ENCODE measurements at places on chromosomes 3 and 15.
A peak's percentile ranks its signal among the peaks of the same experiment; 100 is the strongest.

DNA sequence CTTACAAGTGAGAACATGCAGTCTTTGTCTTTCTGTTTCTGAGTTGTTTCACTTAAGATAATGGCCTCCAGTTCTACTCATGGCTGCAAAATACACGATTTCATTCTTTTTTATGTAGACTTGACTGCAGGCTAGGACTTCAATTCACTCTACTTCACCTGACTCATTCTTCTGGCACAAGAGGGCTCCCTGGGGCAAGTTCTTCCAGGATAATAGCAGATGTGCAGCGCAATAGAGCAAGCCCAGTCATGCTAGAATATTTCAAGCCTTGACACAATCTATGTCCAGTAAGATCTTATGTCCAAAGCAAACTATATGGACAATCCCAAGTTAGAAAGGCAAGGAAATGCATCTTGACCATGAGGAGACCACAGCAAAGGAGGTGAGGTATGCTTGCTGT lies 211.7 kb upstream of the GADL1 start:
- DNase-seq: no peak

DNA sequence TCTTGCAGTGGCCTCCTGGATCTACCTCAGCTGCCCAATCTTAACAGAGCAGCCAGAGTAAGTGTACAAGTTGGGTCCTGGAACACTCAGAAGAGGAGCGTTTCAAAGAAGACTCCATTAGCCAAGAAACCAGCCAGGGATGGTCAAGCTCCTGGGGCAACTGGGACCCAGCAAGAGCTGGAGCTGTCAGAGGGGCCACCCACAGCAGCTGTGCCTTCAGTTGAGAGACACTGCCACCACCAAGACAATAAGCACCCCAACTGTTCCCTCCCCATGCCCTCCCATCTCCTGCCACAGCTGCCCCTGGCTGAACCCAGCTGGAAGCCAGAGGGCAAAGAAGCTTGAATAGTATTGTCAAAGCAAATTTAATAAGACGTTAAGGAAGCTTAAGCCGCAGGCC lies 110.6 kb upstream of the TLE3 start:
- no peak for DNase-seq

- DNase-seq: no peak
These were observed 16.5 kb downstream of the UROC1 start for GRCh38 chr3:126501054-126501453.

- DNase-seq: no peak
These were observed 11.1 kb downstream of the SERP1 start for GRCh38 chr3:150535204-150535603.

GRCh38 chr3:52851348-52851747 lies 16.5 kb upstream of the MUSTN1 start:
- DNase-seq: peak; percentile 31

GRCh38 chr15:98791046-98791701 lies 142.8 kb downstream of the IGF1R start:
- DNase-seq: no peak

GRCh38 chr3:65702202-65702601 lies 336.5 kb downstream of the MAGI1 start:
- no peak for DNase-seq

DNA sequence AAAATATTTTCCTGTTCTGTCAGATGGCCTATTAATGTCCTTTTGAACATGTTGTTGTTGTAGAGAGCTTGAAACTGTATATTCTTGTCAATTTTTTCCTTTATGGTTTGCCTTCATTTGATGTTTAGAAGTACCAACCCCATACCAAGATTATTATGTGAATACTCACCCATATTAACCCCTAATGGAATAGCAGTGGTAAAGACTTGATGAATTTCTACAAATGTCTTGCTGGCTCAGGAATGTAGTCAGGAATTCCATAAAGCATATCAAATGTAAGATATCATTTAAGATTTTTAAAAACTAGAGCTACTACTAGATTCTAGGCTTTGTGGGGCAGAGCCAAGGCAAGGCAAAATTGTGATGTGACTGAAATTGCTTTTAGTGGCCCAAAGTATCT lies 30.0 kb downstream of the MYO5A start:
- no peak for DNase-seq

DNA sequence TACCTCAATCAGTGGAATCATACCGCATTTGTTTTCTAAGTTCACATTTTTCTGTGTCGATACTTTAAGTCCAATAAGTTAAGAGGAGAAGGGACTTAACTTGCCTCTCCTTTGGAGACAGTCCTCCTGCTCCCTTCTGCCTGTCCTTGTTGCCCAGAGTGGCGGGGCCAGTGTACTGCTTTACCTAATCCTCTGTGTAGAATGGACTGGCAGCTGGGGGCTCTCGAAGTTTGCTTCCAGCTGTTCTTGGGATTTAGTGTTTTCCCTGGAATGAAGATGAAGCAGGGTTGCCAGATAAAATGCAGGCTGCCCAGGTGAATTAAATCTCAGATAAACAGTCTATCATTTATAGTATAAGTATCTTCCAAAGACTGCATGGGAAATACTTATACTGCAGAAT lies 287.6 kb upstream of the C2CD4B start:
- no peak for DNase-seq

DNA sequence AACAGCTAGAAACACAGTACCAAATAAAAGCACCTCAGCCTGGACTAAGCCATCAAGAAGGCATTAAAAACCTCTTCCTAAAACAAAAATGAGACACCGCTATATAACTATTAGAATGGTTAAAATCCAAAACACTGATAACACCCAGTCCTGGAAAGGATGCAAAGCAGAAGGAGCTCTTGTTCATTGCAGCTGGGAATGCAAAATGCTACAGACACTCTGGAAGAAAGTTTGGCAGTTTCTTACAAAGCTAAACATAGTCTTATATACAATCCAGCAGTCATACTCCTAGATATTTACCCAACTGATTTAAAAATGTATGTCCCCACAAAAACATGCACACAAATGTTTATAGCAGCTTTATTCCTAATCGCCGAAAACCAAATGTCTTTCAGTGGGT lies 35.7 kb downstream of the CHSY1 start:
- no peak for DNase-seq

DNA sequence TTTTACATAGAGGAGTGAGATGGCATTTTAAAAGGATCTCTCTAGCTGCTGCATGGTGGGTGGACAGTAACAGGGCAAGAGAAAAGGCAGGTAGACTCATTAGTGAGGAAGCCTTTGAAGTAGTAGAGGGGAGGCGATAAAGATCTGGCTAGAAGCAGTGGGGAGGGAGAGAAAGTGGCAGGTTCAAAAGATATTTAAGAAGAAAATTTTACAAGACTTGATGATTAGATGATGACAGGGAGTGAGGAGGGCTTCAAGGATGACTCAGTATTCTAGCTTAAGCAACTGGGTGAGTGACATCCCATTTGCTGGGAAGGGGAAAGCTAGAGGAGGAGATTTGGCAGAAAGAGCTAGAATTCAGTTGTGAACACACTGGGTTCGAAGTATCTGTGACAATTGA lies 3.8 kb upstream of the BRPF1 start:
- no peak for DNase-seq

- no peak for DNase-seq
These were observed 47.3 kb downstream of the IQSEC1 start for GRCh38 chr3:13025778-13026518.

DNA sequence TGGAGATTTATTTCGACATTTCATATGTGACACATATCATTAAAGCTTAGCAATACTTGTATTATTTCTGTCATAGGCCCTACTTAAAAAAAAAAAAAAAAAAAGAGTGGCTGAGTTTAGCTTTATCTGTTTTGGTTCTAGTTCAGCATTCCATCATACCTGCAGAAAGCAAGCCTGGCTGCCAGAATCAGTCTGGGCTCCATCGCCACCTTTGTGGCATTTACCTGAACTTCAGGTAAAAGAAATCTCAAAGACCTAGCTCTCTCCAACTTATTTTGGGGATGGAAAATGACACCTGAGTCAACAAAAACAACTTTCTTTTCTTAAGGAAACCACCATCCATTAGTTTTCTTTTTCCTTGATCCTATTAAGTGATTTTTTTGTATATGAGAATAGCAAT lies 82.1 kb downstream of the NEK10 start:
- DNase-seq: no peak

DNA sequence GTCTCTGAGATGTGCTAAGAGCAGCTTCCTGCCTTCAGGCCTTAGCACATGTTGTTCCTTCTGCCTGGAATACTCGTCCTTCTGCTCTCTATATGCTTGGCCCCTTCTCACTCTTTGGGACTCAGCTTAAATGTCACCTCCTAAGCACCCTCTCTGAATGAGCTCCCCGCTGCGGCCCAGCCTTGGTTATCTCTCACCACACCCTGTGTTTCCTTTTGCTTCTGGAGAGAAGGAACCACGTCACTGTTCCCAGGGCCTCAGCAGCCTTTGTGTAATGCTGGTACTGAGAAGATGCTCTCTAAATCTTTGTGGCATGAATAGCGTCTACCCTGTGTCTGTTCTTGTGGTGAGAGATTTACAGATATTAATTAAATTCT lies 2.2 kb downstream of the FAH start:
- DNase-seq: no peak

DNA sequence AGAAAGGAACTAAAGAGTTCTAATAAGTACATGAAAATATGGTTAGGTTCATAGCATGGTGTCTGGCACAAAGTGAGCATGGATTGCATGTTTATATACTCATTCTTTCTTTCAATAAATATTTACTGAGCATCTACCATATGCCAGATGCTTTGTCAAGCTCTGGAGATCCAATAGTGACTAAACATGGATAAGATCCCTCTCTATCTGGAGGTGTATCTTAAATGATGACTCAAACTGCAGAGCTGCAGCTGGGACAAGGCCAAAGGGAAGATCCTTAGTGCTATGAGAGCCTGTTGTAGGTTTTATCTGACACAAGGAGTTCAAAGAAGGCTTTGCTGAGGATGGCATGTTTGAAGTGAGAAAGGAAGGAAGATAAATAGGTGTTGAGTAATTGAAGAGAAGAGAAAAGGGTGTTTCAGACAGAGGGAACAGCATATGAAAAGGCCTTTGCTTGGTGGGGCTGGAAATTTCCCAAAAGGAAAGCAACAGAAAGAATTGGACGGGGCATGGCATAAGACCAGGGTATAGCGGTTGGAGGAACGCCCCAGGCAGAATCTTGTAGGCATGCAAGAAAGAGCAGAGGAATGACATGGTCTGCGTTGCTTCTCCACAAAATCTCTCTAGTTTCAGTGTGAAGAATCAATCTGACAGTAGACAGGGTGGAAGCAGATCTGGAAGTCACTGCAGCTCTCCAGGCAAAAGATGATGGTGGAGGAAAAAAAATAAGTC lies 239.9 kb upstream of the LRTM1 start:
- no peak for DNase-seq

- DNase-seq: no peak
These were observed 308.6 kb upstream of the WNT5A start for GRCh38 chr3:55795746-55796145.

- no peak for DNase-seq
These were observed 66.3 kb upstream of the LRTM1 start for GRCh38 chr3:54994111-54994513.

DNA sequence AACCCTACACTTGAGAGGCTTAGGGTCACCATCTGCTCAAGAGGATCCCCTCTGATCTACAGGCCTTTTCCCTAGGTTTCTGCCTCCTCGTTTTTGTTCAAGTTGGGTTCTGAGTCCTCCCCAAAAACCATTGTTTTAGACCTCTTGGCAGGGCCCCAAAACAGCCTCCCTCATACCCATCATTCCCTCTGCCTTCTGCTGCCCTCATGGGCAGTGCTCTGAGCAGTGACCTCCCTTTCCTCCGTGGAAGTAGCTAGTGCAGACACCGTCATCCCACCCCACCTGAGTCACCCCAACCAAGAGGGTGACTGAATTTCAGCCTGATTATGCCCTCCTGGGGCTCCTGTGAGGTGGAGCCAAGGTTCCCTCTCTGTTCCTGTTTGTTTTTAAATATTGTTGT lies 92.0 kb downstream of the RBPMS2 start:
- no peak for DNase-seq

DNA sequence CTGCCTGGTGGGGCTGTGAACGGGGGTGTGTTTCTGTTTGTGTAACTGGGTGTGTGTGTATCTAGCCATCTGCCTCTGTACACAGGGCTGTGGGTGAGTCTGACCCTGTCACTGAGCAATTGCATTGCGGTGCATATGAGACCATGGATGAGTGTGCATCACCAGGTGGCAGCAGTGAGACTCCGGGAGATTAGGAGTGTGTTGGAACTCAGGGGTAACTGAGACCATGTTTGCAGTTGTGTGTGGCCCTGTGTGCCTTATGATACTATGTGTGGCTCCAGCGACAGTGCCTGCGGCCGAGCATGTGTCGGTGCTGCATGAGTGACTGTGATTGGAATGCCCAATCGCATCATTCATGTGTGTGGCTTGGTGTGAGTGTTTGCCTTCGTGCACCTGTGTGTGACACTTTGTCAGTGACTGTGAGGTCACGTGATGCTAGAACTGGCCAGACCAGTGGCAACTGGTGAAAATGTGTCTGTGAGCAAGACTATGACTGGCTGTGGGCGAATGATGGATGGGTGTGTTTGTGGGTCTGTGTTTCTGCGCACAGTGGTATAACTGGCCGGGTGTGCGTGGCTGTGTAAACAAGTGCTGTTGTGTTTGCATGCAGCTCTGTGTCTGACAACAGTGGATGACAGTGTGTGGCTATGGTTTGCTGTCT lies 14.0 kb downstream of the VILL start:
- peak; percentile 66 for DNase-seq

DNA sequence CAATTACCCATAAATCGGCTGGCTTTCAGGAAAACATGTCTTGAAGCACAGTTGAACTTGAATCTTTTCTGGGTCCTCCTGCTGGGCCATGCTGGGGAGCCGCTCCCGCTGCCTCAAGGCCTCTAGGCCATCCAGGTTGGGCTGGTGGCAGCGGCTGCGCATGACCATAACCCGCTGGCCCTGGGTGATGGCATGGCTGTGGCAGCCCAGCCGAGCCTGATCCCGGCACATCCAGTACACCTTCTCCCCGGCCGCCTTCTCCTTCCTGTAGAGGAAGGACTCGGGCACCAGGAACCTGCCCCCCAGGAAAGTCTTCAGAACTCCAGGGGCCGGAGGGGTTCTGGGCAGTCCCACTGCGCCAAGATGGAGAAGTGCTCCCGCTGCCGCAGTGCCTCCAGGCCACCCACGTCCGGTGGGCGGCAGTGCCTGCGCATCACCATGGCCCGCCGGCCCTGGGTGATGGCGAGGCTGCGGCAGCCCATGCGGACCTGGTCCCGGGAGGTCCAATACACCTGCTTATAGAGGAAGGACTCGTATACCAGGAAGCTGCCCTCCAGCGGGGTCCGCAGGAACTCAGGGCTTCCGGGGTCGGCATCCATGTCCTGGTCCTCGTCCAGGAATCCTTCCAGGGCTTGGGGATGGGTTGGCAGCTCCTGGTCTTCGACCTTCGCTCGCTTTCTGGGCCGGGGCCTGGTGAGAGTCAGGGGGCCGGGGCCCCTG lies 84.3 kb upstream of the FXR1 start:
- DNase-seq: no peak

DNA sequence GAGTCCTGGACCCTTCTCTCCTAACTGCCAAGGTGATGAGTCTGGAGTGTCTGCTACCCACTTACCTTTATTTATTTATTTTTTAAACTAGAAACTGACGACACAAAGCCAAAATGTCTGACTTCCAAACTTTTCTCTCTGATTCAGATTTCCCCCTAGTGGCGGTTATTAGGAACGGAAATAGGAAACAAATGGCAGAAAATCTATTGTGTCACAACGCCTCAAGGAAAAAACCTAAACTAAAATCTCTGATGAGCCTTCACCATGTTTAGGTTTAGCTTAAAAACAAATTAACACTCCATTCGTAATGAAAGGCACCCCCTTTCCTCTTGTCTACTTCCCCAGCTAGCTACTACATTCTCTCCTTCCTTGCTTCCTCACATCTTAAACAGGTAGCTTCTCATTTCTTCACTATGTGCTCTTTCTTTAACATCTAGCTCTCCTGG lies 94.0 kb upstream of the MEX3B start:
- no peak for DNase-seq
